ENCODE measurements at places on chromosomes 7 and 10.

GRCh38 chr10:80443531-80443974 is 10.6 kb upstream of the TSPAN14 start:
- DNase-seq: no peak

DNA sequence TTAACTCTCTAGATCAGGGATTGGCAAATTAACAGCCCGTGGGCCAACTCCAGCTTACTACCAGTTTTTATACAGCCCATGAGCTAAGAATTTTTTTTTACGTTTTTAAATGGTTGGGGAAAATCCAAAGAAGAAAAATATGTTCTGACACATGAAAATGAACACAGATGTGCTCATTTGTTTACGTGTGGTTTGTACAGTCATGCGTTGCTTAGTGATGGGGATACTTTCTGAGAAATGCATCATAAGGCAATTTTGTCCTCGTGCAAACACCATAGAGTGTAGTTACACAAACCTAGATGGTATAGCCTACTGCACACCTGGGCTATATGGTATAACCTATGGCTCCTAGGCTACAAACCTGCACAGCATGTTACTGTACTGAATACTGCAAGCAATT is 8.3 kb upstream of the SMKR1 start:
- no peak for DNase-seq

DNA sequence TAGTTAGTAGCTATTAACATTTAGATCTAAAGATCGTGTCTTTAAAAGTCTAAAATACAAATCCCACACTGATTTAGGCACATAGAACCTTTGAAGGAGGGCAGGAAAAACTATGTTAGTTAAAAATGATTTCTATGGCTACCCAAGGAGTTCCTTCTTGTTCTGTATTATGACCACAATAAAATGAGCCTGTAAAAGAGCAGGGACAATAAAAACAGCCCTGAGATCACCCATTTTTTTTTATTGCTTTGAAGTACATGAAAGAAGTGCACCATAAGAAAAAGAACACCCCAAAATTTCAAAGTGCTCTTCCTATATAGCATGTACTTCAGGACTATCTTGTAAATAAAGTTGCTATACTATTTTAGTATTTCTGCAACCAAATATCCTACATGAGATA is 29.8 kb downstream of the RTKN2 start:
- no peak for DNase-seq

DNA sequence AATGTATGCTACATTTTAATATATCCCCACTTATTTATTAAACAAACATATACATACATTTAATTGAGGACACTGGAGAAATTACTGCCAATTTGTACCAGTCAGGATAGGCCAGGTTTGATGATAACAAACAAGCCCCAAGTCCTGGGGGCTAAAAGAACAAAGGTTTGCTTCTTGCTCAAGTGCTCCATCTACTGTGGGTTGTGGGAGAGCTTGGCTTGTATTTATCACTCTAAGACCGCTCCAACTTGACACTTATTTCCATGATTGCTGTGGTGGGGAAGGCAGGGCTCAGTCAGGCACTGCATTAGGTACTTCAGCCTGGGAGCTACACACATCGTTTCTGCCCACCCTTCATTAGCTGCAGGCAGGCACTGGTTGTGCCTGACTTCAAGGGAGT is 136.6 kb upstream of the ZNF32 start:
- DNase-seq: no peak

DNA sequence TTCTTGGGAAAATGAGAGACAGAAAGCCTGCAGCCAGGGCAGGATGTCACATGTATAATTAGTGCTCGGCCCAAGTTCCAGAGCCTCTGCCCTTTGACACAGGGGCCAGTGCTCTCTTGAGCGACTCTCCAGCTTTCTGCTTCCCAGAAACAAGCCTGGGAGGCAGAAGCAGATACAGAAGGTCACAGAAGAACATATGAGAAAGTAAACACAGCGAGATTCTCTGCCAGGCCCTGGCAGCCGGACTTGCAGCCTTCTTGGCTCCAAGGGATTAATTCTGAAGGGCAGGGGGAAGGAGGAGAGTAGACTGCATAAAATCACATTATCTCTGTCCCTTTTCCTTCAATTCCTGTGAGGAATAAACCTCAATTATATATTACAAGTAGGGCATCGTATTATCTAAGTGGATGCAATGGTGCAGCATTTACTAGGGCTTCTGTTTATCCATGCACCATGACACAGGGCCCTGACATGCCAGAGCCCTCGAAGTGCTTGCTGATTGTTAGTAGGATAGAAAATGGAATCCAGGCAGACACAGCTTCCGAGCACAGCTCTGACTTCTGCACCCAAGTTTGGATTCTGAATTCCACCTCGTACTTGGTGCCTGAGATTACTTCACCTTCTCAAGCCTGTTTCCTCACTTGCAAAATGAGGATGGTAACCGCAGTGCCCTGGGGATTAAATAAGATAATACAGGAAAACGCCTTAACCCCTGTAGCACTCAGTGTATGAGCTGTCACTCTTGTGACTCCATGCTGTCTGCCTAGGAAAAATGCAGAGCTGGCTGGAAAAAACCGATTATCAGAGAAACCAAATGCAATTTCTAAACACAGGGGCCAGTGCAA is 536.5 kb downstream of the TNS3 start:
- DNase-seq: no peak

DNA sequence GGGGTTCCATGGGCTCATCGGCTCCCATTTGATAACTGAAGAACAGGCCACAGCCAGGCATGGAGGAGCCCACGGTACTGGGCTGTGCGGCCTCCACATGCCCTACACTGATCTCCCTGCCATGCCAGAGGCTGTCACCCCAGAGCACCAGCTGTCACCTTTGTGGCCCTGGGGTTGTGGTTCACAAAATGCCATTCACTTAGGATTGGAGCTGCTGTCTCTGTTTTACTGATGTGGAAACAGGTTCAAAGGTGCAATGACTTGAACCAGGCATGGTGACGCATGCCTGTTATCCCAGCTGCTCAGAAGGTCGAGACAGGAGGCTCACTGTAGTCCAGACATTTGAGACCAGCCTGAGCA is 4.3 kb upstream of the UPK3B start:
- no peak for DNase-seq

GRCh38 chr10:124827474-124827873 is 25.9 kb downstream of the ABRAXAS2 start:
- no peak for DNase-seq

DNA sequence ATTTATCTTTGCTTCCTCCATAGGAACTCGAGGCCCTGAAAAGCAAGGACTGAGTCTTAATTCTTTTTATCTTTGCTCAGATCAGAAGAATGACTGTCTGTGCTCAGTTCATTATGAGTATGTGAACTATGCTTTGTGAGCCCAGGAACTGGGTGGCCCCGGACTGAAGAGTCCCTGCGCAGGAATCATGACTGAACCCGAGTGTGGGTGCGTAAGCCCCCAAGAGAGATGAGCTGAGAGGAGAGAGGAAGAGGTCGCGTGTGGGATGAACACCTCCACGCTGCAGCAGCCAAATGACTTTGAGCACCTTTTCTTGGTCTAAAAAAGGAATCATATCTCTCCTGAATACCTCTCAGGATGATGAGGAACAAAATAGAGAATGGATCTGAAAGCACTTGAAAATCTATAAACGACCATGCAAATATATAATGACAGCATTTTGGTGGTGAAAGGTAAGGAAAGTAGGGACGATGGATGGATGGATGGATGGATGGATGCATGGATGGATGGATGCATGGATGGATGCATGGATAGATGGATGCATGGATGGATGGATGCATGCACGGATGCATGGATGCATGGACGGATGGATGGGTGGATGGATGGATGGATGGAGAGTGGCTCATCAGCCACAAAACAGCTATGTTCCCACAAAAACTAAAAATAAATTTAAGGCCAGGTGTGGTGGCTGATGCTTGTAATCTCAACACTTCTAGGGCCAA is 19.8 kb downstream of the FAM171A1 start:
- no peak for DNase-seq

DNA sequence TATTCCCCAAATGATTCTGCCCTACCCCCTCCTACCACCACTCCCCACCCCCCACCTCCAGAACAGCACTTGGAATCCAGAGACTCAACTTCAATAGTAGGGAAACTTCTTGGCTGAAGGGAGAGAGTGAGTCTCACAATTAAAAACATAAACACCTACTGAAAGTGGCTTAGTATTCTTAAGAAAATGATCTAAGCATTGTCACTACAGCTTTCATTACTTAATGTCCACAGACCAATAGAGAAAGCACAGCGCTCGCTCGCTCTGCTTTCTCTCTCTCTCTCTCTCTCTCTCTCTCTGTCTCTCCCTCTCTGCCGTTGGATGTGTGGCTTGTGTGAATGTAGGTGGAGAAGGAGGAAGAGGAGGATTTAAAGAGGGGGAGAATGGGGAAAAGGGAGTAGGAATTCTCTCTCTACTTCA is 1.5 kb upstream of the SEMA3A start:
- DNase-seq: no peak

- no peak for DNase-seq
These were observed 6.5 kb upstream of the RBM20 start for GRCh38 chr10:110637558-110638053.

GRCh38 chr10:100570506-100570905 is 34.8 kb downstream of the HIF1AN start:
- DNase-seq: no peak

DNA sequence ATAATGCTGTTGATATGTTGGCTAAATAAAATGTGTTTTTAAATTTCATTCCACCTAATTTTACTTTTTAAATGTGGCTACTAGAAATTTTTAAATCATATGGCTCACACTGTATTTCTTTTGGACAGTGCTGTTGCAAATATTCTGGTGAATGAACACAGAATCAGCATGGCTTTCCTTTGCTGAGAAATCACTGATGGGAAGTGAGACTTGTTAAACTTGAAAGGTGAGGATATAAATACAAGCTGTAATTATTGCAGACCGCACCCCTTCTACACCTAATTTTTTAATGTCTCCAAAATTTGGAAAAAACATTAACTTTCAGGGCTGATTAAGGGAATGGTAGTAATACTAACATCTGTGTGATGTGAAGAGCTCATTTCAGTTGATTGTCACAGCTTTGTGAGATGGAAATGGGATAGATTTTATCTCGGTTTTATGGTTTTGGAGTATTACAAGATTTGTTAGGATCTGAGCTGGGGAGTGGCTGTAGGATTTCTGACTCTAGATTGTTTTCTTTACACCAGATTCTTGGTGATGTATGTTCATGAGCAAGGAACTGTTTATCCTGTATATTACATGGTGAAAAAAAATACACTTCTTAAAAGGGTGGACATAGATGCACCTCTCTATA is 1.3 kb downstream of the MIOS start:
- no peak for DNase-seq

DNA sequence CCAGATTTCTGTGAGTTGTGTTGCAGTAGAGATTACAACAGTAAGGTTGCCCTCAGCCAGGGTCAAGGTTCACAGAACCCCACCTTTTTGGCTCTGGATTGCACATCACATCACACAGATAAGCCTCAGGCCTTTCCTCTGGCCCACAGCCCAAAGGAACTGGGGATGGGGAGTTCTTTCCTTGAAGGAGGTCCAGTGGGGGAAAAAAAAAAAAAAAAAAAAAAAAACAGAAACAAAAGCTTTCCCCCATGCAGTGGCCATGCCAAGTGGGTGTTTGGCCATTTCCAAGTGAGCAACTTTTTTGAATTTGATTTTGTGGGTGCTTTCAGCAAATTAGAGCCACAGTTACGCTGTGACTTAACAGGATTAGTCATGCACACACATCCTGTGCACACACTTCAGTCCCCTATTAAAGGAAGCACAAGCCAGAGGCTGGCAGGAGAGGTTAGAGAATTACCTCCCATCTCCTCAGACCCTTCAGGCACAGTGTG is 79.3 kb upstream of the NANOS1 start:
- no peak for DNase-seq

DNA sequence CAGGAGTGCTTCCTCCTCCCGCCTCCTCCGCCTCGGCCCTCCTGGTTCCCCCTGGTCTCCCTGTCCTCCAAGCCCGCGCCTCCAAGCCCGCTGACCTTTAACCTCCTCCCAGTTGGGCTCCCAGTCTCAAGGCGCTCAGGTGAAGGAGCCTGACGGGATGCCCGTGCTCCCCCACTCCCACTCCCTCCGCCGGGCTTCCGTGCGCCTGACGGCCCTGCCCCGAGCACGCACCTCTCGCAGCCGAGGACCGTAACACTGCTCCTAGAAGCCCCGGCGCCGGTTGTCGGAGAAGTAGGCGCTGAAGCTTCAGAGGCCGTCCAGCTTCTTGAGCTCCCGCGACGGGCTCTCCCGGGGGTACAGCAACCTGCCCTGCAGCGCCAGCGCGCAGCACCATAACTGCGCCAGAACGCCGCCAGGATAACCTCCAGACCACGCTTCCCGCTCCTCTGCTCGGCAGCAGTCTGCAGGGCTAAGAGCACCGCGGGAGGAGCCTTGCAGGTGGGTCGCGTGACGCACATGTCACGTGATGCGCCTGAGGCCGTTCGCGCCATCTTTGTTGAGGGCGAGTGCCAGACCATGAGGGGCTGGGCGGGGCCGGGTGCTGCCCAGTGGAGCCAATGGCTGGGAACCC is 71.0 kb upstream of the ZNF479 start:
- no peak for DNase-seq

DNA sequence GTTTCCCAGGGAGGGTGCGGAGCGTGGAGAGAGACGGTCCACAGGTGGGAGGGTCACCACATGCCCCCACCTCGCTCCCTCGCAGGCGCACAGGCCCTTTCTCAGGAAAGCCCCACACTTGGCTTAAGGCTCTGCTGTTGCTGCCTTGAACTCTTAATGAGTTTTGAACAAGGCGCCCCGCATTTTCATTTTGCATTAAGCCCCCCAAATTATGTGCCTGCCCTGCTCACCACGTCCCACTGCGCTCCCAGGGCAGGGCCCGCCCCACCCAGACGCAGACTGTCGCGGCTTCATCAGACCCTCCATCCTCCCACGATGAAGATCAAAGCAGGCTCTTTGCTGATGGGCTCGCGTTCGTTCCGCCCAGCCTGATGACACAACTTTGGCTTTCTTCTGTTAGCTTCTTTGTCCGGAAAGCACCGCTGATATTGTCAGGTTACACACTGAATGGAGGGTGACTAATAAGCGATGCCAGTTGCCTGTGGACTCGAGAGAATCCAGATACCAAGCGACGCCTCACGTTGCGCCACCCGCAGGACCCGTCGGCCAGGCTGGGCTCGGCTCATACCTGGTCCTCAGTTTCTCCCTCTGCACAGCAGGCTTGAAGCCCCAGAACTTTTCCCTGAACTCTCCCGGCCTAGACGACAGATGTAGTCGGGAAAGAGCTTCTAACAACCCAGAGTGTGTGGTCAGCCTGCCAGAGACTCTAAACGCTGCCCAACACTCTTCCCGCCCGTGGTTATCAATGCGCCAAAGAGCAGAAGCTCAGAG is 9.5 kb downstream of the CALML3 start:
- DNase-seq: no peak

All from stimulated activated CD8-positive, alpha-beta memory T cell treated with anti-CD3 and anti-CD28 coated beads, Interleukin-4, amount 100 ng/mL, for 48 hours (primary cell).